AG08395 (cell line): ENCODE measurements at places on chromosomes 11 and 22.

- no peak for DNase-seq
These were observed 26.3 kb upstream of the CDON start for GRCh38 chr11:126088999-126089398.

- DNase-seq, result no peak
These were observed 621 bp downstream of the SGSM1 start for GRCh38 chr22:24806663-24807001.

DNA sequence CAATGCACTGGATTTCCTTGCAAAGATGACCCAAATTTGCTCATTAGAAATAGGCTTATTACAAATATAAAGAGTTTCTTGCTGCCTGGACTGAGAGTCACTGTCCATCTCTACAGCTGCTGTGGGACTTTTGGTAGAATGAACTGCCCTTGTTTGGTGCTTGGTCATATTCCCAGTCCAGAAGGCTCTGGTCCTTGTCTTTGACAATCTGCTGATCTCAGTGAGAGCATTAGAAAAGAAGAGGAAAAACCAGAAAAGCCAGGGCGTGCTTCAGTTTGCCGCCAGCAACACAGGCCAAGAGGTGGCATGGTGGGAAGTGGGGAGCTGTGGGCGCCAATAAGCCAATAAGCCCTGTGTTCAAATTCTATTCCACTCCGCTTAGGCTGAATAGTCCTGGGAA lies 48.2 kb upstream of the PARVA start:
- DNase-seq, result no peak

GRCh38 chr11:18091731-18092130 lies 14.2 kb downstream of the SAAL1 start:
- DNase-seq, result peak; percentile 3

DNA sequence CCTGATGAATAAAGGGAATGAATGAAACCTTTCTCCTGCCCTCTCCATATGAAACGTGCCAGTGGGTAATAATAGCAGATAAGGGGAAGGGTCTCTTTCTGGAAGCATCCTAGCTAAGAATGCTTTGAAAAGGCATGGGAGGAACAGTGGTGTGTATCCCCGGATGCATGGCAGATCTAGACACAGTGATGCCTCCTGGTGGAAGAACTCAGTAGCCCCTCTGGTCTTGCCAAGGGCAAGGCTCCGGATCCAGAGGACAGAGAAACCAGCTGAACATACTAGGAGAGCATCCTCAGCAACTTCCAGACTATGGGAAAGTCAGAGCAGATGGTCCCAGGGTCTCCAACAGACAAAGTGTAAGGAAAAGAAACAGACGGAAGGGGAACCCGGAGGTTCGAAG lies 6.4 kb downstream of the BAIAP2L2 start:
- DNase-seq, result no peak

DNA sequence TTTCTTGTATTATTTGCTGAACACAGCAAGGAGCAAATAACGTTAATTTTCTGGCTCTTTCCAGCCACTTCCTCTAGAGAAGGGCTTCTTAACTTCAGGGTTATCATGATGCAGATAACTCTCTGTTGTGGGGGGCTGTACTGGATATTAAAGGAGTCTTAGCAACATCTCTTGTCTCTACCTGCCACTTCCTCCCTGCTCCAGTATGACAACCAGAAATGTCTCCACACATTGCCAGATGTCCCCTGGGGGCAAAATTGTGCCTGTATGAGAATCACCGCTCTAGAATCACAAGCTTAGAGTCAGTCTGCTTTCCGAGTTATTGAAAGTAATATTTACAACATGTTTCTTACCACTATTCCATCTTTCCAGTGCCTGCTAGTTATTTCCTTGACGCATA lies 6.8 kb downstream of the JRKL start:
- DNase-seq, result no peak

DNA sequence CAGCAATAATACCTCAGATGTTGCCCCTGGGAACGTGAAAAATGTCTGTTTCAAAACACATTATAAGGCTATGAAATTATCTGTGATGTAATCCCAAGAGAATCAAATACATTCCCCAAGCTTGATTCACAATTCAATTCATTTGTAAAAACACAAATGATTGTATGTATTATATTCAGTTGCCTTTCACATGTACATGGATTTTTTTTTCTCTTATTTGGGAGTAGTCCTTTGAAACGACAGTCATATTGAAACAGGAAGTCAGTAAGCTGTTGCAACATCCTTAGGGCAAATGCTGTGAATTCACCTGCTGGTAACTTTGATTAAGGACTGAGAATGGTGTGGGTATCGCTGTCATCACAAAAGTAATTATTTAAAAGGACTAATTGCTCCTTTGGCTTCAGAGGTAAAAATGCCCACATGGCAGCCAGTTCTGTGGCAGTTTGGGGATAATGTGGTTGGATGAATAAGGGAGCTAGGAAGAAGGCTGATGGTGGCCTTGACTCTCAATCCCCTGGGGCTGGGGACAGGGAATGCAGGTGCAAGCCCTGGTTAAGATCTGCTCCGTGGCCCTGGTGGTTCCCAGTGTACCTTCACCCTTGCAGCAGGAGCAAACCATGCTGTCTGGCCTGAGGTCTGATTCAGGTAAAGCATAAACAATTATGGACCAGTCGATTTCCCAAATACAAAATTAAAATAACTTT lies 13.2 kb downstream of the EHF start:
- DNase-seq, result no peak

GRCh38 chr22:17897858-17898257 lies 123.6 kb upstream of the BID start:
- no peak for DNase-seq

GRCh38 chr11:11579012-11579988 lies 42.5 kb downstream of the GALNT18 start:
- no peak for DNase-seq

DNA sequence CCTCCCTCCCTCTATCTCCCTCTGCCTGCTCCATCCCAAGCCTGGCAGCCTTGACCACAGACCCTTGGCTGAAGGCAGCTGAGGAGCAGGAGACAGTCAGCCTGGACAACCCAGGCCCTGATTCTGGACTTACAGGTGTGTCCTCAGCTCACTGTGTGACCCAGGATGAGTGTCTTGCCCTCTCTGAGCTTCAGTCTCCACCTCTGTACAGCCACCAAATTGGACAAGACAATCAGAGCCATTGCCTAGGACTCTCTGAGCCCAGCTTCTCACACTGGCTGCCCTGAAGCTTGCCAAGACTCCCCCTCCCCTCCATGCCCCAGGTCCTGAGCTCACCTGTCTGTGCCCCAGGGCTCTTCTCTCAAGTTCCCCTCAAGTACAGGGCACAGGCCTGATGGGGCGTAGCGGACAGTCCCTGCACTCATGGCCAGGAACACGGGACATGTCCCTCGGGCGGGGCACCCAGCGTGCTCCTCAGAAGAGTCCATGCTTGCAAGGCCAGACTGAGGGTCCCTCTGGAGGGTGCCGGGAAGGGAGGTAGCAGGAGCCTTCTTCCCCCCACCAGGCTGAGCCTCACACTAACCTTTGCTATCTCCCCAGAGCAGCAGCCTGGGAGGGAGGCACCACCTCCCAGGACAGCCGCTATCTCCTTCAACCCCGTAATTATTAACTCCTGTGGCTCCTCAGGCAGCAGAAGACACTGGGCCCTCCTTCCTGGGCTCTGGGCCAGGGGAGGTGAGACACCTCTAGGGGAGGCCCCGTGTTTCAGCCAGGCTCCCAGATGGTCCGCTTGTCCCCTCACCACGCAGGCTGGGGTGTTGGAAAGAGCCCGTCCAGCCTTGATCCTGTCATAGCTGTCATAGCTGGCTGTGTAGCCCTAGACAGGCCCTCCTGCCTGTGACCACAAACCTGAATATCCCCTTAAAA lies 2.6 kb upstream of the RAB3IL1 start:
- DNase-seq, result no peak

DNA sequence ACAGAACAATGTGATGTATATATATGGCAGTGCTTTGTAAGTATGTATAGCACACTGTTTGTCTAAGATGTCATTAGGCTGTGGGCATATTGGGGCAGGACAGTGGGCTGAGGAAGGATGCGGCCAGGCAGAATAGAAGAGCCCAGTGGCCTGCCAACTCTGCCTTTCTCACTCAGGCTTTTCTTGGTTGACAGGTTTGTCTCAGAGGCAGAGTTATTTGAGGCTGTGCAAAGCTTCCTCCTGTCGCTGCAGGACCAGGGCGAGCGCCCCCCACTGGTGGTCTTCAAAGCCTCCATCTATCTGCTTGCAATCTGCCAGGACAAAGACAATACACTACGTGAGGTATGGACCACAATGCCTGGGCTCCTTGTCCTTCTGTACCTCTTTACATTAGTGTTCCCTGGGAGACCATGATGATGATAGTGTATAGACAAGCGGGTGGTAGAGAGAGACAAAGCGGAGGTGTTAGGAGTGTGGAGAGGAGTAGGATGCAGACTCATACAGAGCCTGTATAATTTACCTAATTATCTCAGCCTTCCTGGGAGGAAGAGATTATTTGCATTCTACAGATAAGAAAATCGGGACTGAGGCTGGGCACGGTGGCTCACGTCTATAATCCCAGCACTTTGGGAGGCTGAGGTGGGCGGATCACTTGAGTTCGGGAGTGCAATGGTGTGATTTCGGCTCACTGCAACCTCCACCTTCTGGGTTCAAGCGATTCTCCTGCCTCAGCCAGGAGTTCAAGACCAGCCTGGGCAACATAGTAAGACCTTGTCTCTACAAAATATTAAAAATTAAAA lies 37.3 kb upstream of the CCDC134 start:
- DNase-seq, result no peak

- peak; percentile 32 for DNase-seq
These were observed 609 bp downstream of the CDK2AP2 start for GRCh38 chr11:67507242-67507863.

- DNase-seq, result no peak
These were observed 8.6 kb downstream of the RCN1 start for GRCh38 chr11:32099516-32099915.

- peak; percentile 72 for DNase-seq
These were observed at the start of gene ATF4 for GRCh38 chr22:39520226-39521105. Gene ATF4, plus strand, starts transcription at chr22:39520562. Its CDS starts 884 bp downstream, at chr22:39521446.

DNA sequence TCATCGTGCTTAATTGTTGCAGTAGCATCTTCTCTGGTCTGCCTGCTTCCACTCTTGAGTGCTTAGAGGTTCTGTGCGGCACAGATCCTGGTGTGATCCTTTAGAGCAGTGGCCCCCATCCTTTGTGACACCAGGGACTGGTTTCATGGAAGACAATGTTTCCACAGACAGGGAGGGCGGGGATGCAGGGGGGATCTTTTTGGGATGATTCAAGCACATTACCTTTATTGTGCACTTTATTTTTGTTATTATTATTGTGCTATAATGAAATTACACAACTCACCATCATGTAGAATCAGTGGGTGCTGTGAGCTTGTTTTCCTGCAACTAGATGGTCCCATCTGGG lies 76.8 kb upstream of the SHANK2 start:
- DNase-seq, result no peak

DNA sequence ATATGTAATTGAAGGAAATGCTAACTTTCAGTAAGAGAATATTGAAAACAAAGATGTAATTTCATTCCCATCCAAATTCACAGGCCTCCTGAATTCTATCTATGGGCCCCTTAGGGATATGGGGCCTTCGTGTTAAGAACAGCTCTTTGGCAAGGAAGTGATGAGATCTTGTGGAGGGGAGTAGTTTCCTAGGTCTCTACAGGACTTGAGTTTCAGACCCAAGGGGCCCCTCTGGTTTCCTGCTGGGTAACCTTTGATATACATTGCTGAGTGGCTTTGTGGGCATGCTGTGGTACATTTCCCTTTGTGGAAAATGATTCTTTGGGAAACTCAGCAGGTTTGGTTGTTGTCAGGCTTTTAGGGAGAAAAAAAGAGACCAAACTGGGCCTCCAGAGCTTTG lies 6.2 kb downstream of the STIM1 start:
- DNase-seq, result no peak

GRCh38 chr22:48523761-48524160 lies 1303.9 kb downstream of the BRD1 start:
- DNase-seq, result no peak

DNA sequence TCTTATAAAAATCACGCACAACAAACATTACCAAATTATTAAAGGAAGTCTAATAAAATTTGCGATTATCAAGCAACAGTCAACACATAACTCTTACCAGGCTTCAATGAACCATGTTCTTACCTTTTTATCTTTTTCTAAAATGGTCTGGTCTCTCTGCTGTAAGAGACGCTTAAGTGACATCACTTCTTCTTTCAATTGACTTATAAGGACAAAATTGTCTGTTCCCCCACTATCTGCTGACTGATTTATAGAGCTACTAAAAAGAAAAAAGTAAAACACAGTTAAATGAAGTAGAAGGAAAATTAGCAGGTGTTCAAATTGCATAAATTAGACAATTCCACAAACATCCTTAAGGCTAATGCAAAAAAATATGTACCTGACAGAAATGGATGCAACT lies 10.9 kb downstream of the FAM76B start:
- DNase-seq, result no peak
